ENCODE measurements at places on chromosomes 5 and 9.

DNA sequence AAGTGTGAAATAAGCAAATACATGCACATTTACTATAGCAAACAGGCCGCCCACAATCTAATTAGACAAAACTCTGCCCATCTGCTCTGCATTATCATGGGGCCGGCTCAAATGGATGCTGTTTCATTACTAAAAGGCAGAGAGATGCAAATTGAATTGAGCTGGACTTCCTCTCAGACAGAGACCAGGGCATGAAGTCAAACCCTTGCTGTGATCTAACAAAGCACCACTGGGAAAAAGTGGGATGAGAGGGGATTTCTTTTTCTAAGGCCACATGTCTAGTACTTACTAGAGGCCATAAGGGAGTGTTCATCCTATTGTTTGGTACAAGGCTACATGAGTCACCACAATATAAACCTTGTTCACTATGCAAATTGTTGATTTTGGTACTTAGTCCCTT, 614.7 kb downstream of the ISL1 start:
- no peak for DNase-seq

GRCh38 chr5:179209359-179210150, 135.7 kb downstream of the ADAMTS2 start:
- DNase-seq = no peak

- DNase-seq = no peak
These were observed 51.7 kb downstream of the GPBP1 start for GRCh38 chr5:57225553-57225952.

DNA sequence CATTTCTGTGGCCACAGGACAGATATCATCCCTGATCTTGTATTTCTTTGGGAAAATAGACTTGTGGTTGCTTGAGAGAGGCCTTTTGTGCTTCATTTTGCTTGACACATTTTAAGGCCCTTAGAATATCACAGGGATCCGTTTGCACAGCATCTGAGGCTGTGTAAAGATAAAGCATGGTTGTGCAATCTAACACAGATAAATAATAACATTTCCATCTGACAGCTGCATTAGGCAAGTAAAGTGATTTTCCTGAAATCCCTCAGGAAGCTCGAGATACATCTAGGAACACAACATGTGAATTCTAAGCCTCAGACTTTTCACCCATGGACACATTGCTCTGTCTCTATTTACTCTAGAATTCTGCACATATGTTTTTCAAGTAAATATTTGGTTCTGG, 212.8 kb upstream of the ADAMTSL1 start:
- no peak for DNase-seq

GRCh38 chr9:129305246-129305645, 127.2 kb upstream of the IER5L start:
- DNase-seq = no peak

DNA sequence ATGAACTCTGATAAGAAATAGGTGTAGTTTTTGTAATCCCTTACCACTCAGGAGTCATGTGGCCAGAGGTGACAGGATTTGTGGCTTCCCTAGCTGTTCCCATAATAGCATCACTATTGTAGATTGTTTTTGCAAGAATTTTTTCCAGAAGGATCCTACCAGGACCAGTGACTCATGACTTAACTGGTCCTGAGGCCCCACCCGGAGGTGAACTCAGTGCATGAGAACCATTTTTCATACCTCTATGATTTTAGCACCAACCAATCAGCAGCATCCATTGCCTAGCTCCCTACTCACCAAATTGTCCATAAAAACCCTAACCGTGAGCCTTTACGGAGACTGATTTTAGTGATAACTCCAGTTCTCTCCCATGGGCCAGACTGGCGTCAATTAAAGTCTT, 484.8 kb downstream of the PSAT1 start:
- no peak for DNase-seq

DNA sequence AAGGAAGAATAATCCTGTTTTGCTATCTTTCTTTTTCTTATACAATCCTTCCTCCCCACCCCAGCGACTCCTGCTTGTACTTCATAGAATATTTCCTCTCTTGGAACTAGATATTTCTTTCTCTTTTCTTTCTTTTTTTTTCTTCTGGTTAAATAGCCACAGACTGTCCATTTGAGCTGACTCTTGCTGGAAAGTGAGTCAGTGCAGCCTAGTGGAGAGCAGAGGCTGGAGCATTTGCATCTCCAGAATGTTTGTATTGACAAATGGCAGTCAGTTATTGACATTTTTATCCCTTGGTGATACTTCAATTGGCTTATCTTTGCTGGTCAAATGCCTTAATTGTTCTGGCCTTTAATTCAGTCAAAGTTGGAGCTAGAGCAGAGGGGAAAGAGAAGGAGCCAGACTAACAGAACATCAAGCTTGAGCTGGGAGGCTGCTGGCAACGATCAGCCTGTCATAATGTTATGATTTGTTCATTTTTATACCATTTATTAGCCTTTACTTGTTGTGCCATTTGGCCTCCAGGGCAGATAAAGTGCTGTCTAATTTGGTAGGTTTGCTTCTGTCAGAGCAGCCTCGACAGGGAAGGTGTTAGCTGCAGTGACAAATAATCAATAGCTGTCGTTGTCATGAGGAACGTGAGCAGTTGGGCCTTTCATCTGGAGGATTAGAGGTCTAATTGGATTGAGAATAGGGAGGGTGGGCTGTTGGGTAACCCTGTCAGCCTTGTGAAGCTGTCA, 69.0 kb downstream of the INVS start:
- DNase-seq = no peak

- DNase-seq = no peak
These were observed 15.6 kb downstream of the TICAM2 start for GRCh38 chr5:115586525-115587146.

GRCh38 chr5:60698336-60698735, 1.6 kb downstream of the DEPDC1B start:
- no peak for DNase-seq

GRCh38 chr5:159884917-159885620, 31.2 kb upstream of the ADRA1B start:
- no peak for DNase-seq

GRCh38 chr9:133129001-133129795, 8.2 kb upstream of the RALGDS start:
- no peak for DNase-seq

DNA sequence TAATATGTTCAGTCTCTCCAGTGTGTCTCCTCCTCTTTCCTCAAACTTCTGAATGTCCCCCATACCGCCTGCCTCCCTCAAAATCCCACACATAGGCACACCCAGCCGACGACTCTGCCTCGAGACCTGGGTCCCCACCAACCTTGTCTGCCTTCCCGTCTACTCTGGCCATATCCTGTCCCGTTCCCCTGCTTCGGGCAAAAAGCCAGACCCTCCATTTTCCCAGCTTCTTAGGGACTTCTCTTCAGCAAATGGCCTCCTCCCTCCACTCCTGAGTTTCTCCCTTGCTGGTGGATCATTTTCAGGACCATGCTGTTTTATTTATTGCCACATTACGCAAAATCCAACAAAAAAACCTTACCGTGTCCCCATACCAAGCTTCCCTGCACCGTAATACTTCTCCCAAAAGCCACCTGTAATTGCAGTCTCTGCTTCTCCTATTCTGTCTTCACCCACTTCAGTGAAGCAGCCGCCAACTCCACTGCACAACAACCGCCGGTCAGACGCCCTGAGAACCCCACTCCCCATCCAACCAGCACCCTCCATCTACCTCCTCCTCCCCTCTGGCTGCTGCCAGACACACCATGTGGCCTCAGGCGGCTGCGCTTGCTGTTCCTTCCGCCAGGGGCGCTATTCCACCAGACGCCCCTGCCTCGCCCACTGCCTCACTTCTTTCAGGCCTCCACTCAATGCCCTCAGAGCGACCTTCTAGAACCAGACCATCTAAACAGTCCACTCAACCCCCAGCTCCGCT, 117.0 kb downstream of the TRPM6 start:
- no peak for DNase-seq

- no peak for DNase-seq
These were observed 8.3 kb upstream of the SHROOM1 start for GRCh38 chr5:132838516-132839282.

DNA sequence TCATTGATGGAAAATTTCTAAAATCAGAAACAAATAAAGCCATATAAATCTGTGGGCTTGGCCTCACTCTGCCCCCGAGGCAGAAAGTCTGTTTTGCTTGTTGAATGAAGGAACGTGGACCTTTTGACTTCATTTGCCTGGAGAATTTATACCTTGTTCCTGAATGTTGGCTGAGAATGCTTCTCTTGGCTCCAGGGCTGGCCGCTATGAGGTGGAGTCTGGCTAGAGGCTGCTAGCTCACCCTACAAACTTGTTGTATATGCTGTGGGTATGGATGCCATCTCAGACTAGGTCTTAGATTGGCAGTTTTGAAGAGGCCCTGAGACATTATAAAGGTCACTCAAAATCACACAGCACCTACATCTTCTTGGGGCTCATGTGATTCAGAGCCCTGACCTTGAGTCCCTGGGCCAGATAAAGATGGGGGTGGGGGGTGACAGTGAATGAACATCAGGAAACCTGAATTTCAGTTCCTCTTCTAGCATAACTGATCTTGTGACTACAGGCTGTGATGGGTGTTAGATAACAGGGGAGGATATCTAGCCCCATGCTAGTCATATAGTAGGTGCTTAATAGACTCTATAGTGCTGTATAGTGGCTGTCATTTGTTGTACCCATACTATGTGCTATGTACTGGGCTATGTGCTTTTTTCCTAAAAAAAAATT, 2.8 kb downstream of the GM2A start:
- no peak for DNase-seq

DNA sequence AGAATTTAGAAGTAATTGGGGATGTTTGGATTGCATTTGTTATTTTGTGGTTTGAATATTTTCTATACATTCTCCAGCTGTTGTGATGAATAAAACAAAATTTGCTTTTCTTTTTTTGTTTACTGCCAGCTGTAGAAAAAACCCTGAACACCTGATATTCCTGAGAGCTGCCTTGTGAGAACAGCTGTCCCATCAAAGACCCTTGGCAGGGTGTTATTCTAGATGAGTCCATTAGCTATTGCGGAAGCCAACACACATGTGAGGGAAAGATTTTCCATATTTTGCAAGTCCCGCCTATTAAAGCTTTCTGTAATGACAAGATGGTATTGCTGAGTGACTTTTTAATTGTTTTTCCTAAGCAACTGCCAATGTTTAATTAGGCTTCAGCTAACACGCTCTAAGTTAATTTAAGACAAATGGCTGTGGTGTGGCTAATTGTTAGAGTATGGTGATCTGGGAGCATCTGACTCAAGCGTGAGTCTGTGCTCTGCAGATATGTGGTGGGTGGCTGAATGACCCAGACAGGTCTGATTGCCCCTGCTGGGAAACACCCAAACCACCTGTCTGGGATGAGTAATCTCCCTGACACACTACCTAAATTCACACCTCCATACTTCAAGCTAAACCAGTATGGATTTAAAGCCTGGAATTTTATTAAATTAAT, 86.5 kb upstream of the PRLR start:
- no peak for DNase-seq

DNA sequence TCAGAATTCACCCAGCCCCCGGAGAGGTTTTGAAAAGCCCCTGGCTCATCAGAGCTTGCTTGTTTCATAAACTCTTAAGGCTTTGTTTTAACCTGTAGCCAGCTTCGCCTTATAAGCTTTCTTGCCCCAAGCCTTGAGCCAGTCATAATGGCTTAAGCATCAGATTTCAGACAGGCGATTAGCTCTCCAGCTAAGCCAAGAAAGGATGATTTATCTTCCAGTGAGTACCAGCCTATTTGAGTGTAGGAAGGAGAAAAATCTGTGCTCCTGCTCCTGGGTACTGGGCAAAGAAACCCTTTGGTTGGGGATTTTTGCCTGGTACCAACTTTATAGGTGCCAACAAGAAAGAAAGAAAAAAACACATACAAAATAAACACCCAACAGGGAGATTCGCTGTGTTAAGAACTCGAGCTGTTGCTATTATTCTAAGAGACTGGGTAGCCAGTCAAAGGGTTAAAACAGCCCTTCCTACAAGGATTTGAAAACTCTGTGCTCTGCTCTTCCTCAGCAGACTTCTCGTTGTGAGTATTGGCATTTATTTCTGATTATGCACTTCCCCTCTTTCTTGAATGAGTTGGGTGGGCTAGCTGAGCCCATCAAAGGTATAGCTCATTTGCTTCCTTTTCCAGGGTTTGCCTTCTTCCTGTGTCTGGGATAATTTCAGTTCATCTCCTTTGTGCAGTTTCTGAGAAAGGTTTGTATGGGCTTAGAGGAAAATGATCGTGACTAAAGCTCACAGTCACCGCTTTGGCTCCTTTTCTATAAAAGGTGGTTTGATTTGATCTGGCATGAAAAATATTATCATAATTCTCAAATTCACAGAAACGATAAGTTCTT, 157.2 kb upstream of the DMRT1 start:
- DNase-seq = no peak

GRCh38 chr9:135126451-135127187, 39.2 kb downstream of the OLFM1 start:
- DNase-seq = no peak

- DNase-seq = peak; percentile 50
These were observed 36.2 kb upstream of the OTULIN start for GRCh38 chr5:14628346-14628745.

- peak; percentile 19 for DNase-seq
These were observed at the start of gene NEK6 for GRCh38 chr9:124257844-124258606. NEK6 (plus strand) TSS chr9:124257949; CDS start chr9:124301965, 44,016 bp downstream.

DNA sequence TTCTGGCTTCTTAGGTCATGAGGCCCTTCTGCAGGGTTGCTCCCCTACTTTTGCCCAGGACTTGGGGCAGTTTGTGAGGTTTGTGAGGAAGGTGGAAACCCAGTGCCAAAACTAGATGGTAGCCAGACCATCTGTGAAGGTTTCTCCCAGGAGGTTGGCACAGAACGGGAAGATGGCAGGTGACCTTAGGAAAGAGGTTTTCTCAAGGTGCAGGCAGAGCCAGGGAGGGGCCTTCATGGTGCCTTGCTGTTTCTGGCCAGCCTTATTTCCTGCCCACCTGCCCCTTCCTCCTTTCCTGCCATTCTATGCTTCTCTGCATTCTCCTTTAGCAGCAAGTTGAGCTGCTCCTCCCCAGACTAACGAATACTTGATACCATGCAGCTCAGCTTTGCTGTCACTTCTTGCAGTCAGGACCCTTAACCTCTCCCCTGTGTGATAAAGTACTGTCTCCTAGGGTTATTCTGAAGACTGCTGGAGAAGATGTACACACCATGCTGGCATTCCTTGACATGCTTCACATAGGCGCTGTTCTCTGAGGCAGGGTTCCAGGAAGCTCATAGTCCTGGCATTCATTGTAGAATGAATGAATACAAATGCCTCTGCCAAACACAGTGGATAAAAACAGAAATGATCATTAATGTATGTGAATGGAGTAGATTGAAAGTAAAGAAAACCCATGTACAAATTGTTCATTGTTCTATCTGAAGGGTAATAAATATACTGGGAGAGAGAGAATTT, 154.3 kb downstream of the KDM4C start:
- no peak for DNase-seq

Data from activated naive CD4-positive, alpha-beta T cell treated with anti-CD3 and anti-CD28 coated beads, Interleukin-2, amount 50 U/mL, for 72 hours (primary cell).